ENCODE measurements at places on chromosomes 3 and 15. TPM values are rescaled to one million over a fixed set of nuclear protein-coding genes. Genes with fewer than 3 reads are reported as not detected.

DNA sequence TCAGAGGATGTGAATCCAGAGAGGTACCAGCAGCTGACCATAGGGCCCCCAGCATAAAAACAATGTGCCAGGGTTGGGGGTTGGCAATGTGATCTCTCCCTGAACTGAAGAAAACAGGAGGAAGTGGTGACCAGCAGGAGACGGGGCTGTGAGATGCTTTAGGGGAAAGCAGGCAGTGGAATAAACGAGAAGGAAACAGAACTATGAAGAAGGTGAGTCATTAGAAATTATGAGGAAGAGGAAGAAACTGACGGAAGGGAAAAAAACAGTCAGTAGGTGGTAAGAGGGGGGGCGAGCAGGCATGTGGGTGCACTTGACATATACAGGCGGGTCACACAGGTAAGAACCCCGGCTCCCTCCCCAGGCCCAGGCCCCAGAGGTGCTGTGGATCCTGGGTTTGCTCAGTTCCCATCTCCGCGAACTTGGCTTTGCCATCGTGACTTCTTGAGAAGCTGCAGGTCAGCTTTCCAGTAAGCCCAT lies 42.2 kb upstream of the B3GNT5 start:
- DNase-seq = no peak

- no peak for DNase-seq
Observed at GRCh38 chr15:72141171-72142084, 23.2 kb downstream of the SENP8 start.

DNA sequence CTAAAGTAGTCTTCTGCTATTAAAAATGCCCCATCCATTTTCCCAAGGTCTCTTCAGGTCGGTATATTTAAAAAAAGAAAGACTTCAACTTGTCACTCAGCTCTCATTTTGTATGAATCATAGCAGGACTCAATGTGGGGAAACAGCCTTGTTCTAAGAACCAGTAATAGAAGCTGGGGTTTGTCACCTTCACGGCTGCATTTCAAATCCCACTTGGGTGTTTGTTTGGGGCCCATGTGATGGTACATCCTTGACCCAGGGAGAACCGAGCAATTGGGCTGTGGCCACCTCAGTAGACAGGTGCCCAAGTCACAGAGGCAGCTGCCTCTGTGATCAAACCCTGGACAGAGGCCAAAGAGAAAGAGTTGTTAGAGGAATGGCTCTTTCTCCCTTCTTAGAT lies 70.3 kb upstream of the ARL8B start:
- DNase-seq = no peak

DNA sequence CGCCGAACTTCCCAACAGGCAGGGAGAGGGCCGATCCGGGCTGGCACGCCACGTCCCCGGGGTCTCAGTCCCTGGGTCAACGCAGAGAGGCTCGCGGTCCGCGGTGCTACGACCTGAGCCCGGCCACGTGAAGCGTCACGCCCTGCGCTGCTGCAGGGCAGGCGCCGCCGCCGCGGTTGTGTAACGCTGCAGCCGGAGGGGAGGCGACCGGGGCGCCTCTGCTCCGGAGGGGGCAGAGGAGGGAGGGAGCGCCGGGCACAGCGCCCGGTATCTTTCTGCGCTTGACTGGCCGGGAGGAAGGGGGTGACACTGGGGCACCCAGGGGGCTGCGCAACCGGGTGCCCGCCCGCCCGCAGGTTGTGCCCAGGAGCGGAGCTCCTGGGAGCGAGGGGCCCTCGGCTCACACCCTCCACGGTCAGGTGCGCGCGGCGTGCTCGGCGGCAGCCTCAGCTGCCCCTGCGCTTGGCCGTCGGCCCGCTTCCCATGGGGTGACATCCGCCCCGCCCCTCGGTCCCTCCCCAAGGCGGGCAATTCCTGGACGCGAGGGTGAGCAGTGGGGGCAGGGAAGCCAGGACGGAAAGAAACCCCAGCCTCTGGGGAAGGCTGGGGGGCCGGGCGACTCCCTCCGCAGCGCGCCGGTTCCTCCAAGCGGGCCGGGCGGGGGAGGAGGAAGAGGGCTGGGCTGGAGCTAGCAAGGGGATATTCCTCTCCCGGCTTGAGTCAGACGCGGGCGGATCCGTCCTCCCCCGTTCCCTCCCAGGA lies 852 bp upstream of the BHLHE40 start:
- peak; percentile 99 for DNase-seq

GRCh38 chr15:39282663-39283208 lies 298.1 kb upstream of the THBS1 start:
- DNase-seq = no peak

GRCh38 chr3:194164861-194165260 lies 28.9 kb downstream of the HES1 start:
- DNase-seq = no peak

DNA sequence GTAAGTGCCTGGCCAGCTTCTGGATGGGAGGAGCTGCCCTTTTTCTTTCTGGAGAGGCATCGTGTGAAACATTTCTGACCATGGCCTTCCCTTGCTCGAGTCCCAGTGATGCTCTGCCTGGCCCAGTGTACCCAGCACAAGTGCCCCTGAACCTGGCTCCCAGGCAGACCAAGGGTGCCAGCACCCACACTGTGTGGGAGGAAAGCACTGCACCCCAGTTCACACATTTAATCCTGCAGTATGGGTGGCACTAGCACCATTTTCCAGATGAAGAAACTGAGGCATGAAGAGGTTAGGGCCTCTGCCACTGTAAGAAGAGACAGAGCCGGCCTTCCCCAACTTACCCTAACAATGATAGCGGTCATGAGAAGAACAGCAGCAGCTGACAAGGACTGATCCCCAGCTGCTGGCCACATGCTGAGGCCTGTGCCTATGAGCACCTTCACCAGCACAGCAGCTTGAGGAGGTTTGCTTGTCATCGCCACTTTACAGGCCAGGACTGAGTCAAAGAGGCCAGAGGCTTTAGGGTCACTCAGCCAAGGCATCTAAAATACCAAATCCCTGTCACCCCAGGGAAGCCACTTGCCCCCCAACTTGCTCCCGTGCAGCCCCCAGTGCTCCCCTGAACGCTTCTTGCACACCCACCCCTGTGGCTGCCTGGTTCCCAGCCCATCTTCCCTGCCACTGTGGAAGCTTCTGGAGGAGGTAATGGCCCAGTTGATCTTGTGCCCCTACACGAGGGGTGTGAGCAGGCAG lies 15.0 kb downstream of the PRR23E start:
- DNase-seq = no peak

DNA sequence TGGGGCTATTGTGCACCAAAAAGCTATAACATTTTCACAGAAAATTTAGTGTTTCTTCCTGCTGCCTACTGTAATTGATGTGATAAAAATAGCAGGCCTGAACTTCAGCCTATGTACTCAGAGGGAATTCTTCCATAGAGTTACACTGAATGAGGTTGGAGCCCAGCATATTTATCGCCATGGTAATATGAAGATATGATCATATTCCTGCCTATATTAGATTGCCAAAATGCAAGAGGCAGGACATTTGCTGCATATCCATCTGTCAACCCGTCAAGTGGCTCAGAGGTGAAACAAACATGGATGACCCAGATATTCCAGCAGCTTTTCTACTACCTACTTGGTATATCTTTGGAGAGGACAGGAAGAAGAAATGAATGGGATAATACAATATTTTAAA lies 1150.6 kb downstream of the TBL1XR1 start:
- DNase-seq = no peak

- DNase-seq = no peak
Observed at GRCh38 chr15:89656116-89656815, 999 bp upstream of the KIF7 start.

GRCh38 chr15:66415360-66415759 lies 28.6 kb downstream of the MAP2K1 start:
- no peak for DNase-seq

DNA sequence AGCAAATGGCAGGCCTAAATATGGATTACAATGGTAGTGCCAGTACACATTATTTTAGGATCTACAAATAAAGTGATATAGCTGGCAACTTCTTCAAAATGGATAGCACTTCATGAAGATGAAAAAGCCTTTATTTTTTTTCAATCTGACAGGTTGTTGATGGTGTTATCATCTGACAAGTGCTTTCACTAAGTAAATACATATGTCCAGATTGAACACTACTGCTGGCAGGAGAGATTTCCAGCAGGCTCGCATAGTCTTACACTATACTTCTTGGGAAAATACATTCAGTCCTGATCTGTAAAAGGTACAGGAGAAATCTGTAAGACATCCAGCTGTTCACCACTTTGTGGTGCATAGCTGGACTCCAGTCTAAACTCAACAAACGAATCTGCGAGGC lies 50.9 kb upstream of the ALCAM start:
- no peak for DNase-seq

DNA sequence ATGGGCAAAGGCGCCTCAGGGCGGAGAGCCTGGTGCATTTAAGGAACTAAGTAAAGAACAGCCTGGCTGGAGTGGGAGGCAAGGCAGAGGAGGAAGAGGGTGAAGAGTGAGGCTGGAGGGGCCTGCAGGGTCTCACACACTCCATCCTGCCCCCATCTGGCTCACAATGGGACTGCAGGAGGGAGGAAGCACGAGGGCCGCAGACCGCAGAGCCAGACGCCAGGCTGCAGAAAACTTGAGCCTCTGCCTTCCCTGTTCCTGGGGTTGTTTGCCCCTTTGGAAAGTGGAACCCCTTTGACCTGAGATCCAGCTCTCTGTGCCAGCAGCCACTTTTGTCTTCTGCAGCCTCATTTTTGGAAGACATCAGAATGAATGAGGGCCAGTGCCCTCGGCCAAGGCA lies 138.0 kb downstream of the SRGAP3 start:
- no peak for DNase-seq

GRCh38 chr3:50509715-50510114 lies 6.3 kb upstream of the CACNA2D2 start:
- DNase-seq = no peak

GRCh38 chr3:11283139-11283475 lies 10.9 kb downstream of the ATG7 start:
- no peak for DNase-seq

- DNase-seq = no peak
Observed at GRCh38 chr15:101424984-101425383, 64.5 kb downstream of the PCSK6 start.

DNA sequence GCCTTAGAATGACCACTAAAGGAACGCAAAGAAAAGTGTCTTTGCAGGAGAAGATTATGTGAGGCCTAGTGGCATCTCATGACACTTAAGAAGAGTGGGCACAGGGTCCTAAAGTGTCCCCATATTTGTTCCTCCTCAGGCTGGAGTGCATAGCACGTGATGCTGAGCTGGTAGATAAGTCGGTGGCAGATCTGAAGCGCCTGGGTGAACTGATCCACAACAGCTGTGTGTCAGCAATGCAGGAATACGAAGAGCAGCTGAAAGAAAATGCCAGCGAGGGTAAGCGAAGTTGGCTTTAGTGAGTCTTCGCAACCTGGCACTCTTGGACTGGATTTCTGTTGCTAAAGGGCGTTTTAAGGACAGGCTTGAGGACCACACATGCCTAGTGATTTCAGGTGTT lies 92.6 kb downstream of the CHD2 start:
- no peak for DNase-seq

DNA sequence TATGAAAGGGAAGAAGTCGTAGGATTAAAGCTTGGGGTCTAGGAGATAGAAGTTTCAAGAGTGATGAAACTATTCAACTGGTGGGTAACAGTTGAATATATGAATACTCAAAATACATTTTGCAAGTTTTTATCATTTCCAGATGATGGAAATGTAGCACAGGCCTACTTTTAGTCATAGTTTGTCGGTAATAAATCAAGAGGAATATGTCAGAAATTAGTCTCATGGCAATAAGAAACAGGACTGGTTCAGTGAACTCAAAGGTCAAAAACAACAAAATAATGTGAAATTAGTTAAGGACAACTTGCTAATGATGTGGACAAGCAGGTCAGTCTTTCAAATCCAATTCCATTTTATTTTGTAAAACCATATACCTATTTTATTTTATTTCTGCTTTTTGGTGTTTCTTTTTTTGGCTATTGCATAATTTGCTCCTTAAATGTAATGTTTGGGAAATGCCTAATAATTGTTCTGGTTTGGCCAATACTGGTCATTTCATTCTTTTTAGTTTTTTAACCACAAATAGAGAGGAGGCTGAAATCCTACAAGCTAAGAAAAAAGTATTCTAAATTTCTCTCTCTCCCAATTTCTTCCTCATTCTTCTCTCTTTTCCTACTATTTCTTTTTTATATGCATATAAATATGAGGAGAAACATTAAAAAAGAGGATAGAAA lies 195.2 kb upstream of the ARHGEF26 start:
- no peak for DNase-seq

DNA sequence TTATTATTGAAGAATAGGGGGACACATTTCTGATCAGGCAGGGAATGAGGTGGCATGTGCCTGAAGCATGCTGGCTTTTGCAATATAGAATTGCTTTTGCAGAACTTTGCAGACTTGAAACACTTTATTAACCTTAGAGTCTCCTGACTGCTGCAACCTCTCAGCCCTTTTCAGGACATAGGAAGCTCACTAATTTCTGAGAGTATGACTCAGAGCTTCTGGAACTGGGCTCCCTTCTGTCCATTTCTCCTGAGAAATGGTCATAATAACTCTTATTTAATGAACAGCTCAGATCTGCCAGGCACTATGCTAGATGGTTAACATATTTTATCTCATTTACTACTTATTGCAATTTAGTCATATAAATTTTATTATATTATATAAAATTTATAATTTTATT lies 38.6 kb upstream of the DGKG start:
- no peak for DNase-seq

GRCh38 chr3:143152043-143152442 lies 32.5 kb downstream of the CHST2 start:
- no peak for DNase-seq

DNA sequence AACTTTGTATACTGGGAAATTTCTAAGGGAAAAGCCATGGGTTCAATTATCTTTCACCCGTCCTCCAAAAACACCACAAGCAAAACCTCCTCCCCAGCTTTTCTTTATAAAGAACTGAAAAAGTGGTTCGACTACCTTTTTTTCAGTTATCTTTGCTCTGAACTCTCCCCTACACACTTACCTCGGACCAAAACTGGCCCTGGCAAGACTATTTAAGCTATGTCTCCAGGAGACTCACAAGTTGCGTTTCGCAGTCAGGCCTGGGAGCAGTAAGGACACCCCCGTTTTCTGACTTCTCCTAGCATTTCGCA lies 645 bp downstream of the COPS2 start:
- no peak for DNase-seq

- no peak for DNase-seq
Observed at GRCh38 chr15:82298032-82298431, 35.4 kb downstream of the SAXO2 start.

DNA sequence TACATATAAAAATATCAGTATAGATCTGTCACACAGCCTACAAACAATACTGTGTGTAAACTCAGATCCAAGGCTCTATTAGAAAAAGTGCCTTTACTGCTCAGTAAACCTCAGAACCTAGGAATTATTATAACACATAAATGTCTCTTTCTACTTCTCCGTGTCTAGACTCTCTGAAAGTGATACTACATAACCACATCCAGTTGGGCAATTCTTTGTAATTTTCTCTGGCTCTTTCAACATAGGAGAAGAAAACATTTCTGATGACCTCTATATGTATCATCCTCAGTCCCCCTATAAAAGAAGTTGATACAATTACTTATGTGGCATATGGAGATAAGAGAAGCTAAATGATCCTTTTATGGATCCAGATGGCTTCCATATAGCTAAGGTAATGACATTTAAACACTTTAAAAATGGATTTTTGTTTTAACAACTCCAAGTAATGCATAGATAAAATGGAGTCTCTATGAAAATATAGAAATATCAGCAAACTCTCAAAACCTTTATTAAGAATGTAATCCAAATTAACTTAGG lies 104.5 kb downstream of the LSAMP start:
- no peak for DNase-seq

Gene TPRG1
- 5.2 TPM for total RNA-seq

Gene MESP1
- 10.5 TPM for total RNA-seq

Gene ECE2
- not detected for total RNA-seq

Gene UROC1
- total RNA-seq = not detected

Gene TMPRSS7
- not detected for total RNA-seq

Gene HIGD2B
- not detected for total RNA-seq
